ENCODE measurements at places on chromosomes 6 and 20.

GRCh38 chr20:64037498-64038213 is 1.7 kb downstream of the C20orf204 start:
- no peak for DNase-seq

DNA sequence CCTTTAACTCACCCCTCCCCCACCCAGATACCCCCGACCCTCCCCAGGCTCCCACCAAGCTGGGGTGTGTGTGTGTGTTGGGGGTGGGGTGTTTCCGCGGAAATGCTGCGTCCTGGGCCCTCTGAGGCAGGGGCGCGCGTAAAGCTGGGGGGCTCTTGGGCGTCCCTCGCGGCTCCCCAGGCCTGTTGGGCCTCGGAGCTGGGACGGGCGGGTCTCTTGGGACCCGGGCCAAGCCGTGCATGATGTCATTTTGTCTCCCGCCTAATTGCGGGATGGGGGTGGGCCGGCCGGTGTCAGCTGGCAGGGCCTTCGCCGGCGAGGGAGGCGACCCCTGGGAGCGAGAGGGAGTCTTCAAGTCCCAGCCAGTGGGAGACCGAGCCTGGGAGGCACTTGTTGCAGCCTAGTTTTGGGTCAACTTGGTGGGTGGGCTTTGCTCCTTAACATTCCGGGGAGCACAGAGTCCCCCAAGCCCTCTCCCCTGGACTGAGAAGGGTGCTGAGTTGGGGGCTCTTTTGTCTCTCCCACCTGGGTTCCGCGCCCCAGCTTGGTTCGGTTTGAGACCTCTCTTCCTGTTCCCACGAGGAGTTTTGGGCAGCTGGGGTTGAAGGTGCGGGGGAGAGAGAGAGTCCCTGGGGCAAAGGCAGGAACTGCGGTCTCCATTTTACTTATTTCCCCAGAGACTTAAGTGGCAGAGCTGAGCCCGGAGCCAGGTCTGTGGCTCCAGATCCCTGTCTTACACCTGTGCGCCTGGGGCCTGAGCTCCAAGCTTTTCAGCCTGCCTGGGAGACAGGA is 623 bp downstream of the MYBL2 start:
- no peak for DNase-seq

GRCh38 chr6:79672631-79673111 is 41.5 kb downstream of the SH3BGRL2 start:
- no peak for DNase-seq

GRCh38 chr6:148192310-148192709 is 150.3 kb upstream of the SASH1 start:
- no peak for DNase-seq

DNA sequence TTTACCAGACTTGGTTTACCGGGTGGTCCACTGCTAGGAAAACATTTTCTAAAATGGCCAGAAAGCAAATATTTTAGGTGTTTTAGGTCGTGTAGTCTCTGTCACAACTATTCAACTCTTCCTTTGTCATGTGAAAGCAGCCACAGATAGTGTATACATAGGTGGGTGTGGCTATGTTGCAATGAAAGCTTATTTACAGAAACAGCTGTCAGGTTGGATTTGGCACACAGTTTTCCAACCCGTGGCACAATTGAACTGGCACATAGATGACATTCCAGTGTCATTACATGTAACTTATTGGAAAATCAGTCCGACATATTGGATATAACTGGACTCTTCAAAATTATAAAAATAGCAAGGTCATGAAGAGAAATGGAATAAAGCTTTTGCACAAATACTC is 68.9 kb upstream of the KCNQ5 start:
- no peak for DNase-seq
